Fibroblast of skin of right biceps (primary cell): ENCODE measurements at places on chromosomes 6 and 20.

DNA sequence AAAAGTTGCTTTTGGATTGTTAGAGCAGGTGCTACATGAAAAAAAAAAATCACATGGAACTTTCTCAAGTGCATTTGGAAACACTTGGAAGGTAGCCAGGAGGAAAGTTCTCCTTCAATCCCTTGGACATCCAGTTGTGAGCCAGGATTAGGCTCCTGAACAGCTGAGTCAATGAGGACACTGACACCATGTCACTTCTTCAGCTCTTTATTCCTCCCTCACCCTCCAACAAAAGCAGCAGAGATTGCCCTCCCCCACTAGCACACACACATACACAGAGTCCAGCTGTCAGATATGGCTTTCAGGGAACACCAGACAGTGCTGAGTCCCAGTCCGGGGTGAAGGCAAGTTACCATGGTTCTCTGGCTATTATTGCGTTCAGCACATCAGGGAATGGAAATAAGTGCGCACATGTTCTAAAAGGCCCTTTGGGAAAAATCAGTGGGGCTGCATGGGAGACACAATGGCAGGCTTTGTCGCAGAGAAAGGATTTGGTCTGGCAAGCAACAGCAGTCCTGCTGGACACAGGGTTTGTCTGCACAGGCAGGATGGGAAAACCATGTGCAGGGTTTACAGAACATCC is 124.7 kb upstream of the MARCKS start:
- DNase-seq, result peak; percentile 9

GRCh38 chr6:89122625-89123024 is 4.8 kb upstream of the SRSF12 start:
- peak; percentile 31 for DNase-seq

DNA sequence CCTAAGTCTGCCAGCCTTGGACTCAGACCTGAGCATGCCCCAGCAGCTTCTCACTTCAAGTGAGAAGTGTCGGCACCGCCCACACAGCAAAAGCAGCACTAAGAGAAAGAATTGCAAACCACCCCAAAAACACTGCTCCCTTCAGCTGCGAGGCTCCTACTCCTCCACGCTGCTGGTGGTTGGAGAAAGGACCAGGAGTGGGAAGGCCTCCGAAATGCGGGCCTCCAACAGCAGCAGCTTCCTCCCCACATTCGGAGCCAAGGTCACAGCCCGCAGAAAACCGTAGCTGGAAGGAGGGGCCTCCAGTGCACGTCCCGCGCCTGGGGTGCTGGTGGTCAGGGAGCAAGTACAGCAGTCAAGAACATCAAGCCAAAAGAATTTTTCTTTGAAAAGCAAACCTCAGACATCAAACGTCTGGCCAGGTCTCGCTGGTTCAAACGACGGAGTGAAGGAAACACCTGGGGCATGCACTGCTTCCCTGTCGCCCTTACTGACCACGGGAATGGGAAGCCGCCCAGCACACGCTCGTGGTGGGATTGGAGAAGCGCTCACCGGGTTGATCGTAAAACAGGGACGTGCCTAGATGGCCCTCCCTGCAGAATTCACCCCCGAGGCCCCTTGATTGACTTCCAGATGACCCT is 185.6 kb upstream of the CST7 start:
- no peak for DNase-seq

DNA sequence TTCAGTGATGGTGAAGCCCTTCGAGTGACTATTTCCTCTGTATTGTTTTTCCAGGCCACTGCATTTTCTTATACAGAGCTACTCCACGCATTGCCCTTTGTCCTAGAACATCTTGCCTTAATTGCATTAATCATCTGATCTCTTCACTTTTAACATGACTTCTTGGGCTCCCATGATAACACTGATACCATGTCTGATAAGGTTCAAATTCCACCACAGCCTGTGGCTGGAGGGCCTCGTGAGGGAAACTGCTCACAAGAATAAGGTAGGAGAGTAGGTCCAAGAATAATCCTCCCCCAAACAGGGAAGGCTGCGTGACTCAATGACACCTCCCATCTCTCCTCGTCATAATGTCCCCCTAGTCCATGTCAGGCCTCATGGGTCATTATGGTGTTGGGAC is 165.5 kb upstream of the ECI2 start:
- DNase-seq, result no peak

- DNase-seq, result no peak
These were observed 7.4 kb downstream of the SIRT5 start for GRCh38 chr6:13581700-13582229.

- DNase-seq, result no peak
These were observed 30.9 kb downstream of the RAB44 start for GRCh38 chr6:36728289-36729160.

GRCh38 chr20:32481311-32482142 is 103.6 kb downstream of the NOL4L start:
- DNase-seq, result no peak

DNA sequence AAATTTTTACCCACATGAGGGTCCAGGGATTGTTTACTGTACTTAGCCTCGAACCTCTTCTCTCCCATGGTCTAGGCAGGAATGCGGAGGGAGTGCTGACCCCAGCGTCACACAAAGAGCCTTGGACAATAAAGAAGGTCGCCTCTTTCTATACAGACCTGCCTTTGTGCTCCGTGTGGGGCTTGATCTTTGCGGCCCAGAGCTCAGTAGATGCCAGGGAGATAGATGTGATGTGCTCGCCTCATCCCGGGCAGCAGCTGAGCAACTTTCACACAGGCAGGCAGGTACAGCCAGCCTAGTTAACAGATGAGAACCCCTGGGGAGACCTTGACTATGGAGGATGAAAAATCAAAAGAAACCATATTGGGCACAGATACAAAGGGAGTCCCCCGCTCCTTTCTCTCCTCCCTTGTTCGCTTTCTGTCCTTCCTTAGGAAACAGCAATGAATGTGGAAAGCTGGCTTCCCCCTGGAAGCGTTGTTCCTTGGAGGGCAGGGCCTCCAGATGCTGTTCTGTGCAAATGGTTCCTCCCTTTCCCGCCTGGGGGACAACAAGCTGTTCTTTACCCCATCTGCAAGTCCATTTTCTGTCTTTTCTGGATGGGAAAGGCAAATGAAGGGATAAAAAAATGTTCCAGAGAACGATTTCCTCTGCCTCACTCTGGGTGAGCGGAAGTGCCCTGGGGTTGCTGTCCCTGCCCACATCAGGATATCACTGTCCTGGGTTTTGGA is 128.3 kb downstream of the OLIG3 start:
- no peak for DNase-seq

GRCh38 chr6:46203391-46204177 is 32.8 kb upstream of the ENPP5 start:
- no peak for DNase-seq

GRCh38 chr6:4224067-4224978 is 88.9 kb upstream of the ECI2 start:
- DNase-seq, result peak; percentile 61

DNA sequence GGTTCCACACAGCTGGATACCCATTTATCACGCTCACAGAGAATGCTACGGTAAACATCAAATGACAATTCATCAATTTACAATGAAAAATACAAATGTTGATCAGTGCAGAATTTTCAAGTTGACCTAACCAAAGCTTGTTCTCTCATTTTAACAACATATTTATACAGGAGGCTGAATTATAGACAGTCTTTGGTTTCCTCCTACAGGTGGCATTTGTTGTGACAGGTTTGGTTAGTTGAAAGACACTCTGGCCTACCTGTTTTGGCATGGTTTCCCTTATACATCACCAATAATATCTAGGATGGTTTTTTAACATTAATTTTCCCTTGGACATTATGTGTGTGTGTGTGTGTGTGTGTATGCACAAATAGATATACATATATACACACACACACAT is 642.5 kb upstream of the MMS22L start:
- no peak for DNase-seq

GRCh38 chr6:167761794-167762258 is 64.9 kb upstream of the AFDN start:
- DNase-seq, result no peak

DNA sequence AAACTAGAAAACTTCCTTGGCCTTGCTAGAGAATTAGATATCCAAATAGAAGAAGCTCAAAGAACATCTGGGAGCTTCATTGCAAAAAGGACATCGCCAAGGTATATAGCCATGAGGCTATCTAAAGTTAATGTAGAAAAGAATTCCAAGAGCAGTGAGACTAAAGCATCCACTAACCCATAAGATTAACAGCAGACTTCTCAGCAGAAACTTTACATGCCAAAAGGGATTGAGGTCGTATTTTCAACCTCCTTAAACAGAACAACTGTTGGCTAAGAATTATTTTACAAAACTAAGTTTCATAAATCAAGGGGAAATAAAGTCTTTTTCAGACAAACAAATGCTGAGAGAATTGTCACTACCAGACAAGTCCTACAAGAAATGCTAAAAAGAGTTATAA is 149.1 kb upstream of the COL21A1 start:
- DNase-seq, result no peak

GRCh38 chr6:30769088-30769852 is 24.9 kb upstream of the IER3 start:
- peak; percentile 98 for DNase-seq

GRCh38 chr6:117601811-117602150 is 530 bp downstream of the GOPC start:
- no peak for DNase-seq

DNA sequence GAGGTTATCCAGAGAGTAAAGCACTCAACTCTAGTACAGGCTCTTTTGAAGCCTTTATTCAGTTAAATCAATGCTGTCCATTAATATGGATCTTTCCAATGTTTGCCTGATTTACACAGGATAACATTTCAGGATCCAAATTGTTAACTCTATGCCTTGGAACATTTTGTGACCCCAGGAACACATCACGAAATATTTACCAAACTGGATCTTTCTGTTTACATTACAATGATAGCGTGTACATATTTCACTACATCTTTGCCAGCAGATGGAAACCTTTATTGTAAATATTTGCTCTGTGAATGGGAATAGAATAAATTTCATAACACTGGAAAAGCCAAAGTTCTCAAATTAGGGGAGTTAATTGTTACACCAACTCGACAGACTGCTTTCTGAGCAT is 23.5 kb downstream of the BPIFA2 start:
- no peak for DNase-seq

DNA sequence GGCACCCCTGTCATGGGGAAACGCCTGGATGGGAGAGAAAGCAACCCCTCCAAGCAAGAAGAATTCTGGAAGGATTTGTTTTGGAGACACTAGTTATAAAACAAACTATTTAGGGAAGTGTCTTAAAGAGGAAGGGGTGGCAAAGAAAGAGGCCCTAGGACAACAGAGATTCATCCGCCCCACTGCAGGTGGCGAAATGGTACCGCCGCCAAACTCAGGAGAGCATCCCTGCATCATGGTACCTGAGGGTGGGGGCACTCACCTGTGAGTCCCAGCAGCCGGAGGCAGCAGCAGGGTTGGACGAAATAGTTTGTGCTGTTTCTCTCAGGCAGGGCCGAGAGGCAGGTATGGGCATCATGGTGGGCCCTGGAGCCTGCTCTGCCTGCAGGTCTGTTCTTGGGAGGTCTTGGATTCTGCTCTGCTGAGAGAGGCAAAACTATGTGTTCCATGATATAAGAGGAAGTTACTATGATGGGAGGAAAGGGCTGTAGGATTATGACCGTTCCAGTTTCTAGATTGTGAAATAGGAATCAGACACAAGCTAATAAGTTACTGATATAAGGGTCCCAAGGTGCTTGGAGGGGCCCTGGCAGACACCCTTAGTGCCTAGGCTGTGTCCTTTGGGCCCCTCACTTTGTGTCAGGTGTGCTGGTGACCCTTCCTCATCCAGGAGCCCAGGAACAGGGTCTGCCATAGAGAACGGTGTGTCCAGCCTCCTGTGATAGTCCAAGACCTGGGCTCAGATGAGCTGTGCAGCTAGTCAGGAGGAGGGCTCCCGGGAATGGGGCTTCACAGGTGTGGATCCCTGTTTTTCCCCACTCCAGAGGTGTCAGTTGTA is 20.4 kb downstream of the SIRPD start:
- no peak for DNase-seq

GRCh38 chr6:92380803-92381601 is 1038.4 kb downstream of the EPHA7 start:
- DNase-seq, result no peak

- peak; percentile 65 for DNase-seq
These were observed 28.3 kb downstream of the ZNF292 start for GRCh38 chr6:87183687-87184086.

GRCh38 chr20:41998539-41999341 is 380.6 kb upstream of the CHD6 start:
- DNase-seq, result no peak

- no peak for DNase-seq
These were observed 112.9 kb downstream of the RCAN2 start for GRCh38 chr6:46378161-46378881.

DNA sequence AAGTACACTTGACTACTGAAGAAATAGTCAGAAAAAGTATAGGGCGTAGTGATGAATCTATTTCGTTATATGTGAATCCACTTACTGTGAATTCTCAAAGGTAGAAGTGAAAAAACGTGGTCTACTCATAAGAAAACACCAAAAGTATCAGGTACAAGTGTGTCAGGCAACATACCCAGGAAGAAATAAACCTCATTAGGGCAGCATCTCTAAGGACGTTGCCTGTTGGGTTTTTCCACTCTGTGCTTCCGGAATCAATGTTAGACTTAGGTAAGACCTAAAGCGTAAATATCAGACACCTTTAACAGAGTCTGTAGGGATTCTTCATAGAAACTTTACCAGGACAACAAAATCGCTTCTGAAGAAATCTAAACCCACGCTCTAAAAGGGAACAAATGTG is 607.2 kb upstream of the EPHA7 start:
- DNase-seq, result no peak

- no peak for DNase-seq
These were observed 7.3 kb upstream of the GJB7 start for GRCh38 chr6:87336367-87336766.

DNA sequence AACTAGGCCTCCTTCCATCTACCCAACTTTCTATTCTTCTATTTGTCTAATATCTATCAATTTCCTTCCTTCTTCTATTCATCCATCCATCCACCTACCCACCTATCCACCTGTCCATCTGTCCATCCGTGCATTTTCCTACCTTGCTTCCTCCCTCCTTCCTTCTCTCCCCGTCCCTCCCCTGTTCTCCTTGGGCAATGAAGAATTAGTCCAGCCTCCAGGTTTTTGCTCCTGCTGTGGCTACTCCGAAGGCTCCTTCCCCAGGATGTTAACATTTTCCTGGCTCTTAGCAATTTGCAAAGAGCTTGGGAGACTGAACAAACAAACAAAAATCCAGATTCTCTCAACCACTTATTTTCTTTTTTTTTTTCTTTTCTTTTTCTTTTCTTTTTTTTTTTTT is 81.6 kb downstream of the KCNB1 start:
- DNase-seq, result no peak

DNA sequence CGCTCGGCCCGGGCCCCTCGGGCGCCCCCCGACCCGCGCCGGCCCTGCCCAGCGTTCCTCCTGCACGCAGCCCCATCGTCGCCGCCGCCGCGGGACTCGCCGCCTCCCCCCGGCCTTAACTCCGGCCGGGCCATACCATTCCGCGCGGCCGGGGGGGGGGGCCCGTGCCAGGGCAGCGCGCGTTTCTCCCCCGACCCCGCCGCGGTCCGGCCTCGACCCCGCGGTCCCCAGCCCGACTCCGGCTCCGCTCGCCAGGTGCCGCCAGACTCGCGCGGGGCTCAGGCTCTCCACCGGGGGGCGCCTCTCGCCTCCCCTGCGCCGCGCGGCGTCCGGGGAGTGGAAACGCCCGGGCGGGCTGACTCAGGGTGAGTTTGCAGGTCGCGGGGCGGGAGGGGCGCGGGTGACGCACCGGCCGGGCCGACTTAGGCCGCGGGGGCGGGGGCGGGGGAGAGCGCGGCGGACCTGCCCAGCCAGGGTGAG is at the start of gene SRXN1:
SRXN1 (minus strand) TSS at position 91 of the 480 bp plus-strand sequence; CDS start at position 76, 15 bp downstream.
- peak; percentile 94 for DNase-seq
